ENCODE measurements at places on chromosomes 16 and 17.
A peak's percentile ranks its signal among the peaks of the same experiment; 100 is the strongest.

DNA sequence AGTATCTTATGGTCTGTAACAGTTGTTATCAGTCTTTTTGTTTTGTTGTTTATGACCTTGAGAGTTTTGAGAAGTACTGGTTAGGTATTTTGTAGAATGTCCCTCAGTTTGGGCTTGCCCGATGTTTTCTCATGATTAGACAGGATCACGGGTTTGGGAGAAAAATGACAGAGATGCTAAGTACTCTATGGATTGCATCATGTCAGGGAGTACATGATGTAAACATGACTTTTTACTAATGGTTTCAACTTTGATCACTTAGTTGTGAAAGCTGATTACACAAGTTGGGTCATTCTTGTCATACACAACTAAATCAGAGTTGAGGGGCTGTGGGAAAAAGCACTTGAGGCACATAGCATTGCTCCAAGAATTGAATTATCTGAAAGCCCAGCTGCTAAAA is 94.7 kb upstream of the SIAH1 start:
- DNase-seq: no peak

GRCh38 chr17:41552455-41552854 is 19.4 kb downstream of the KRT9 start:
- no peak for DNase-seq

- no peak for DNase-seq
These were observed 716 bp downstream of the TK1 start for GRCh38 chr17:78185981-78186691.

DNA sequence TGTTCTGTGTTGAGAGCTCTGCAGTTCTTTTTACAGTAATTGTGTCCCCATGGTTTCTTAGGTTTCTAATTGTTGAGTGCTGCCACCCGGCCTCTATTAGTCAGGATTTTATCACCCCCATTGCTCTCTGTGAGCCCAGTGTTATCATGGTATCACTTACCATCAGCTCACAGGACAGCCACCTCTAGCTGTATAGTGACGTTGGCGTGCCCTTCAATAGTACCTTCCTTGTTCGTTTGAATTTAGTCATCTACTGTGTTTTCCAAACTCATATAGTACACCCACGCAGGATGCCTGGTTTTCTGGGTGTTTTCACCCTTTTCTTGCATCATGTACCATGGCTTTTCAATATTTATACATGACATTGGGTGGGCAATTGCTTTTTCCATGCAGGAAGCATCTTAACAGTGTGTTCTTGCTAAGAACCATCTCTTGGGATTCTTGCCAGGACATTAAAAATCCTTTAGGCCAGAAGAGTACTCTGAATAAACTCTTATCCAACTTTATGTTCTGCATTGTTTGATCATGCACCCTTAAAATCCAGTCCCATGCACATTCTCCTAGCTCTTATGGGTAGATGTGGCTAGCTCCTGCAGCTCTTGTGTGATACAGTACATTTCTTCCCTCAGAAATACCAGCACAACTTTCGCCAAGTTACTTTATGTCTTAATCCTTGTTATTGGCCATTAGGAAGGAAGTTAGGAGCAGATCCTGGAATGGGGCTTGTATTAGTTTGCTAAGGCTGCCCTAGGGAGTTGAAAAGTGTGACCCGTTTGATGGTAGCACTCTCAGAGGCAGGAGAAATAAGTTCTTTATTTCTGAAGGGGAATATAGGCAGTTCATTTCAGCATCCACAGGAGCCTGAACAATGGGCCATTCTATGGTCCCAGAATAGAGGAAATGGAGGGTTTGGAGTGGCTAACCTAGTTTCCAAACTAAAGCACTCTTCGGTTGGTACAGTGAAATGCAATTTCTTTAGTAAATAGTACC is 11.3 kb upstream of the ABCA10 start:
- DNase-seq: no peak

GRCh38 chr16:14667347-14668266 is 26.5 kb downstream of the PLA2G10 start:
- DNase-seq: no peak

DNA sequence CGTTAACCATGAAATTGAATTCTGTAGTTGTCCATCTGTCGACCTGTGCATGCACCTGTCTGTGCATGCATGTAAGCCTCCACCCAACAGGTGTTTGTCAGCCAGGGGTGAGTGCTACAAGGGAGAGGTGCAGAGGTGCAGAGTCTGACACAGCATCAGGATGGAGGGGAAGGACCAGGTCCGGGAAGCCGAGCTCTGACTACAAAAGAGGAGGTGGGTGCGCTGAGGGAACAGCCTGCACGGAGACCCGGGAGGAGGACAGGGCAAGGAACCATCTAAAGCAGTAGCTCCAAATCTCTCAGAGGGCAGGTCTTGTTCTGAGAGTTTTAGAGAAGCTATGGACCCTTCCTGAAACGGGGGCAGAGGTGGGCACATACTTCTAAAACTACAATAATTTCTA is 54.1 kb downstream of the B9D1 start:
- DNase-seq: no peak

GRCh38 chr16:11901091-11901490 is 14.7 kb downstream of the GSPT1 start:
- no peak for DNase-seq

DNA sequence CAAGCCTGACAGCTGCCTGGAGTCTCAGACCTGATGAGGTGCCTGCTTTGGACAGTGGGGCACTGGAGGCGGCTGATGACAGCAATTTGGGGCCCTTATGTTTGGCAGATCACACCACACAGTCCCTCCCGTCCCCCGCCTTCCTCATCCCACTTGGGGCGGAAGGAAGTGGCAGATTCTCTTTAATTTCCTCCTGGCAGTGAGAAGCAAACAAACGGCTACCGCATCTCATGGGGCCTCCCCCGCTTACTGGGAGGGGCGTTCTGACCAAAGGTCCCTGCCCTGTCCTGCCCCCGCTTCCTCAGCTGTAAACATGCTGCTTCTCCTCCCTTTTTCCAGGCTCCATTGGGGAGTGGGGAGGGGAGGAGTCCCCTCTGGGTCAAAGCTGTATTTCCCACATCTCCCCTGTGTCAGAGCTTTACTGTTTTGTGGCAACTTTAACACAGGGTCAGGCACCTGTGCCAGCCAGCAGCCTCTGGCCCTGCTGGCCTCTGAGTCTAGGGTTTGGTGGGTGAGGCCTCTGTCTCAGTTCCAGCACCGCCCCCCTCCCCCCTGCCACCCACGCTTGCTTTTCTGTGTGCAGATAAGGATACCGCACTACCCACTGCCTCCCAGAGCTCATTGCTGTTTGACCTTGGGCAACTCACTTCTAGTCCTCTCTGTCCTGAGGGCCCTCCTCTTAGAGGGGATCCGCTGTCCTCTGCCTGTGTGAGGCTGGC is 5.4 kb upstream of the NFATC3 start:
- DNase-seq: peak; percentile 68

- DNase-seq: no peak
These were observed 367.4 kb upstream of the TNRC6C start for GRCh38 chr17:77590951-77591735.

- DNase-seq: no peak
These were observed 126.4 kb downstream of the SALL1 start for GRCh38 chr16:51024703-51025102.

GRCh38 chr16:50679266-50679665 is 1.8 kb downstream of the SNX20 start:
- peak; percentile 14 for DNase-seq

- no peak for DNase-seq
These were observed 1.3 kb upstream of the SCN4A start for GRCh38 chr17:63973930-63974593.

GRCh38 chr16:12580809-12581208 is 222.9 kb downstream of the CPPED1 start:
- DNase-seq: no peak

GRCh38 chr17:31786796-31787481 is 72.1 kb downstream of the COPRS start:
- no peak for DNase-seq

GRCh38 chr17:38617967-38618760 is 12.4 kb upstream of the SRCIN1 start:
- no peak for DNase-seq

DNA sequence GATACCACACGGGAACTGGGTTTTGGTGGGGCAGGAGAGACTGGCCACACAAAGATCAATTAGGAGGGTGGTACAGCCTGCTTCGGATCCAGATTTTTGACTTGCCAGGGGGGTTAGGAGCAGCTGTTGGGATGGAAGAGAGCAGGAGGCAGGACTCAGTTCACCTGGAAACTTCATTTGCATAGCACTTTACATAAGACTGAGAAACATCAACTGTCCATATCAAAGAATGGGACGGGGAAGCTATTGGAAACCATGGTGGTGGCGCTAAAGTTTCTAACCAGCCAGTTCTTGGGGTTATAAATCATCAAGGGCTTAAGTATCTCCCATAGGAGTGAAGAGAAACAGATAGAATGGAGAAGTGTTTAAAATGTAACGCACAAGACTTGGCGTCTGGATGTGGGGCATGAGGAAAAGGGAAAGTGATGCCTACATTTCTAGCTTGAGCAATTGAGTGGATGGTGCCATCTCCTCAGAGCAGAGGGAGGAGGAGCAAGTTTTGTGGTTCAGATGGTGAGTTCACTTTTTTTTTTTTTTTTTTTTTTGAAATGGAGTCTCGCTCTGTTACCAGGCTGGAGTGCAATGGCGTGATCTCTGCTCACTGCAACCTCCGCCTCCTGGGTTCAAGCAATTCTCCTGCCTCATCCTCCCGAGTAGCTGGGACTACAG is 6.4 kb upstream of the SRCAP start:
- DNase-seq: no peak

DNA sequence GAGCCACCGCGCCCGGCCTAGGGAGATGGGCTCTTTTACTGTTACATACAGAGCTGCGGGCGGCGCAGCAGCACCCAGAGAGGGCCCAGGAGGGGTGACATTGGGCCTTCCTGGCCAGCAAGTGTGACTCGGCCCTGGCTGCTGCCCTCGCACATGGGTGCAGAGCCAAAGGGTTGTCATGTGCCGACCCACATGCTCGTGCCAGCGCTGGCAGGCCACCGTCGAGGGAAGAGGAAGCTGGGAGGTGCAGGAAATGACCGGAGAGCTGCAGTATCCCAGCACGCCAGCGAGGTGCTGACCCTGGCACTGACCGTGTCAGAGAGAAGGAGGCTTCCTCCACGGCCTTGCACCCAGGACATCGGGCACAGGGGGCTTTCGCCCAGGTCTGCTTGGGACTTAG is 8.0 kb downstream of the ENDOV start:
- no peak for DNase-seq

- no peak for DNase-seq
These were observed 24.3 kb upstream of the TMEM220 start for GRCh38 chr17:10754109-10754508.

GRCh38 chr17:12554251-12554650 is 111.4 kb upstream of the MYOCD start:
- DNase-seq: no peak

DNA sequence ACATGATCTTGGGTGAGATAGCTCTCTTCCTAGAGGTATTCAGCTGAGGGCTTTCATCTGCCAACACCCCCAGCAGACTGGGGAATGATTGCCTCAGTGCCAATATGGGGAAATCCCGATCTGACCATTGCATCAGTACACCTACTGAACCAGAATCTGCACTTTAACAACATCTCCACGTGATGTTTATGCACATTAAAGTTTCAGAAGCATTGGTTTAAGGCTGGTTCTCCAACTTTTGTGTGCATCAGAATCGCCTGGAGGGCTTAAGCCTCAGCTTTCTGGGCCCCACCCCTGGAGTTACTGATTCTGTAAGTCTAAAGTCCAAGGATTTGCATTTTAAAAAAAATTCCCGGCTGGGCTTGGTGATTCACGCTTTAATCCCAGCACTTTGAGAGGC is 123.6 kb upstream of the MED13 start:
- no peak for DNase-seq

DNA sequence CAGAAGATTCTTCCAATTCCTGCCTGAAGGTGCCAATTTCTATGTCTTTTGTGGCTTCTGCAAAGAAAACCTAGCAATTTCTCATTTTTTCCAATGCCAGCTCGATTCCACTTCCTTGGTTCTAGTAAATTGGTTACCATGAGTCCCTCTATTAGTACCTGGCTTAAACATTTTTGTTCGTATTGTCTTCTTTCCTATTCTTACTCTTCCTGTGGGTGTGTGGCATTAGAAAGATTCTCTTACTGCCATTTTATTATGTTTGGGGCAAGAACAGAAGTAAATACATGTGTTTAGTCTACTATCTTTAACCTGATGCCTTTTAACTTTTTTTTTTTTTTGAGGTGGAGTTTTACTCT is 20.3 kb upstream of the MAPK3 start:
- DNase-seq: no peak

DNA sequence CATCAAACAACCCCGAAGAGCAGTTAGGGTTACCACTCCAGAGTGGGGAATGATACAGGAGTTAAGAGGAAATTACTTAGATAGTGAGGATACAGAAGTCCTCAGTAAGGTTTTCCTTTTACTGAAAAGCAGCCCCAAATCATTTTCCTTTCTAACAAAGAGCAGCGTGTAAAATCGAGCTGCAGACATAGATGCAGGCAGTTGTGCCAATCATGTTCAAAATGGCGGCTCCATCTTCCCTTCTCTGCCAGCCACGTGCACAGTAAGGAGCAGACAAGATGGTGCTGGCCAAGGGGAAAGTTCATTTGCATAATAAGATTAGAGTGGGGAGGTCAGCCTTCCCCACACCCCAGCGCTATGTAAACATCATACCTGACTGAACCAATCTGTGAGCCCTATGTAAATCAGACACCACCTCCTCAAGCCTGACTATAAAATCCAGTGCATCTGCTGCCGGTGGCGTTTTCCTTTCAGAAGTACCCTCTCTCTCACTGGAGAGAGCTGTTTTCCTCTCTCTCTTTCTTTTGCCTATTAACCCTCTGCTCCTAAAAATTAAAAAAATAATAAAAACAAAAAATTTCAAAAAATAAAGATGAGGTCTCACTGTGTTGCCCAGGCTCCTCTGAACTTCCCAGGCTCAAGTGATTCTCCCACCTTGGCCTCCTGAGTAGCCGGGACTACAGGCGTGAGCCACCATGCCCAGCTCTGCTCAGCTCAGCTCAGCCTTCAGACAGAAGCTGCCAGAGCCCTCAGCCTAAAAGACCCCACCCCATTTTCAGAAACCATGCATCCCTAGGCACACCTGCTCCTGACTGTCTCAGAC is 2.6 kb upstream of the SRL start:
- DNase-seq: no peak

DNA sequence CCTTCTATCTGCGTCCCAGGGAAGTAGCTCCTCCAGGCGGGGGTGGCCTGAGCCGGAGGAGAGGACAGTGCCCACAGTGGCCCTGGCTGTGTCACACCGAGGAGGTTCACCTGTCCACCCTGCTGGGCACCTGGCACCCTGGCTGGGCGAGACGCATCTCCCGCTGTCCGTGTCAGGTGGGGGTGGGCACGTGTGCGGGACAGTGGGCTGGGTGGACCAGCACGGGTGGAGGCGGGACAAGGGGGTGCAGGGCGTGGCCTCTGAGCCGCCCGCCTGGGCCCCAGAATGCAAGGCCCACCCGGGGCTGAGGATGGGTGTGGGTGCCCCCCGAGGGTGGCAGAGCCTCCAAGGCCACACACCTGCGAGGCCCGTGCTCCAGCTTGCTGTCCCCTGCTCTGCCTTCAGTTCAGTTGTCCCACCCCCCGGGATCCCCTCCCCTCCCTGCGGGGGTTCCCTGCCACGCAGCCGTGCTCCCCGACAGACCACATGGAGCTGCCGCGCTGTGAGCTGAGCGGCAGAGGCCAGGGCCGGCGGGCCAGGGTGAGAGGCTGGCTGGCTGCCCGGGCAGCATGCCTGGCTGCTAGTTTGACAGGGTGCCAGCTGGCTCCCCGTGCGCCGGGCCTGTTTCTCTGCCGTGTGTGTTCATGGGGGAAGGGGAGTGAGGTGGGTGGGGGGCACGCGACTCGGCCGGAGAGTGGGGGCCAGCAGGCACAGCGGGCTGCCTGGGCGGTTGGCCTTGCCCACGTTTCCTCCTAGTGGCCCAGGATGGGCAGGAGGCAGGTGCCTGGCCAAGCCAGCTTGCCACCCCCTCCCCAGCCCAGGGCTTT is 33.9 kb downstream of the BAHCC1 start:
- DNase-seq: no peak

GRCh38 chr17:80851277-80851925 is 140.2 kb upstream of the CHMP6 start:
- DNase-seq: no peak

All from activated CD8-positive, alpha-beta memory T cell treated with anti-CD3 and anti-CD28 coated beads, Interleukin-2, amount 50 U/mL, for 4 hours (primary cell).